ENCODE measurements at places on chromosomes 12 and 14.
A peak's percentile ranks its signal among the peaks of the same experiment; 100 is the strongest.

- DNase-seq, result no peak
Measured at GRCh38 chr14:73188501-73188911, 48.8 kb upstream of the PAPLN start.

GRCh38 chr14:92496191-92496857 lies 17.3 kb upstream of the RIN3 start:
- DNase-seq, result no peak

- DNase-seq, result no peak
Measured at GRCh38 chr14:26775765-26776563, 178.1 kb upstream of the NOVA1 start.

DNA sequence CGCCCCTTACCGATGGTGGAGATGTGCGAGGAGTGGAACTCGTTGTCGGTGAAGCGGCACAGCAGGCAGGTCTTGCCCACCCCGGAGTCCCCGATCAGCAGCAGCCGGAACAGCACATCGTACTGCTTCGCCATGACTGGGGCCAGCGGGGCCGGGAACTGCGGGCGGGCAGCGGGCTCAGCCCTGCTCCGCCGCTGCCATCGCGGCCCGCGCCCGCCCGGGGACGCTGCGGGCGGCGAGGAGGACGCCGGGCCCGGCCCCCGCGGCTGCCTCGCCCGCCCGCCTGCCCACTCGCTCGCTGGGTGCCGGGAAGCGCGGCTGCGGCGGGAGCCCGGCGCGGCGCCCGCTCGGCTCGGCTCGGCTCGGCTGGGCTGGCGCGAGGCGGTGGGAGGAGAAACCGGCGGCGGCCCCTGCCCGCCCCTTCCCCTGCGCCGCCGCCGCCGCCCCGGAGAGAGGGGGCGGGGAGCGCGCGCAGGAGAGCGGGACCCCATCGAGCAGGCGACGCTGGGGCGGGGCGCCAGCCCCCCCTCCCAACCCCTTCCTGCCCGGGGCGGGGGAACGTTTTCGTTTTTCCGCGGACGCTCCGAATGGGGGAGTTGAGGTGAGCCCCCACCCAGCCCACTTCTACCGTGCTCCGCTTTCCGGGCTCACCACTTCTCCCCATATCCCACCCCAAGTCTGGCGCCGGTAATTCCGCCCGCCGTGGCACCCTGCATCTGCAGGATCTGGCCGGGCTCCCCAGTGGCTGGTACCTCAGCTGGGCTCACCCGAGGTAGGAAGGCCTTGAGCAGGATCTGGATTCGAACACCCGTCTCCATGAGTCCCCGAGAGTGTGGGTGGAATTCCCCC lies at the start of gene RAB15:
RAB15 (minus strand) TSS at position 394 of the 849 bp plus-strand sequence; CDS start at position 134, 260 bp downstream.
- no peak for DNase-seq

DNA sequence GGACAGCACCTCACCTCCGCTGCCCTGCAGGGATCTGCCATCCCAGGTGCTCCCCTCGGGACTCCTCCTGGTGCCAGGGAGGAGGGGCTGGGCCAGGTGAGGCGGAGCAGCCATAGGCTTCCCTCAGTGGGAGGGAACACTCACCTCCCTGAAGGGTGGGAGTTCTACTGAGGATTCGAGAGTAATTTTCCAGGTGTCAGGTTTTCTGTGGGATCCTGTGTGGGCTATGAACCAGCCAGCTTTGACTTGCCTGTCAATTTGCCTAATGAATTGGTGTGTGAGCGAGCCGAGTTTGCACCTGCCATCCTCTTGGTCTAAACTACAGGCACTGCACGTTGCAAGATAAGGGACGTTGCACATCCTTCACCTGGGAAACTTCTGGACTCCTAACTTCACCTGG lies 50.3 kb downstream of the NOC4L start:
- no peak for DNase-seq

- no peak for DNase-seq
Measured at GRCh38 chr12:121383601-121384021, 16.3 kb upstream of the RNF34 start.

GRCh38 chr14:81192594-81192993 lies 28.2 kb downstream of the GTF2A1 start:
- DNase-seq, result no peak

DNA sequence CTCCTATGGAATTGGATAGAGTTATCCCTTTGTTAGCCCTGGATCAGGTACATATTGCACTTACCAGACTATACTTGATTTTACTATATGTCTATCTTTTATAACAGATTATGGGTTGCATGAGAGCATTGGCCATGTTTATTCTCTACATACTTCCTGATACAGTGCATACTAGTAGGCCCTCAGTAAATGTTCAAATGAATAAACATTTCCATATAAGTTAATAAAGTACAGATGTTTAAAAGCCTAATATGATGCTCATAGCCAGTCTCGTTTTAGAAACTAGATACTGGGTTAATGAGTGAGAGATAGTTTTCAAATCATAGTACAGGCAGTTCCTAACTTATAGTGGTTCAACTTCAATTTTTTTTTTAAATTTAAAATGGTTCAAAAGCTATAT lies 39.5 kb upstream of the TOMM20L start:
- no peak for DNase-seq

GRCh38 chr14:90061685-90062126 lies at the start of gene KCNK13:
TSS of gene KCNK13 (plus strand) at chr14:90061994. CDS start at chr14:90062206, 212 bp downstream.
- DNase-seq, result peak; percentile 39

DNA sequence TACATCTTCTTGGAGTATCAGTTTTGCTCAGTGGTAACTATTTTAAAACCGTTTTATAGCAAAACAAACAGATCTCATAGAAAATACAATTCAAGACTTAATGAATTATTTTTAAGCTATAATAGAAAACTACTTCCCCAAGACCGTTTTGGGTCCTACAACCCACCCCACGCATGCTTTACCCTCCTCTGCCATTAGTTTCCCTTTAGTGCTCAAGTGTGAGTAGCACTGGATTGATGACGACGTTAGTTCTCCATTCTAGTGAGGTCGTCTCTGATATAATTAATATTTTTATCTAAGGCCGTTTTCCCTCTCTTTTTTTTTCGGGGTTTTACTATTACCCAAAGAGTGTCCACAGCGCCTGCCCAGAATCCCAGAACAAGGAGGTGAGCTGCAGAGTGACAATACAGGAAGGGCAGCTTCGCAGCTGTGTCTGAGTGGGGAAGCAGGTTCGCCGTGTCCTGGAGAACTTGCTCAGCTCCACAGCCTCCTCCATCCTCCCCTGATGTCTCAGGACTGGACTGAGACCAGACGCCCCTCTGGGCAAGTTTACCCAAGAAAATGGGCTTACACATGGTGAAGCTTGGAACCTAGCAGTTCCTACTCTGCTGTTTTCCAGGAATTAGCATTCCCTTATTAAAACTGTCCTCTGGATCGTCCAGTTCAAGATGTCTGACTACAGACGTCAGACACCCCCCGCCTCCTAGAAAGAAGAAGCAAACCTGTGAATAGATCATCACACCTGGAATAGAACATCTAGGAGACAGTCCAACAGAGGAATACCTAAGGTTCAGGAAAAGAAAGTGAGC lies 31.9 kb upstream of the MON2 start:
- DNase-seq, result no peak

DNA sequence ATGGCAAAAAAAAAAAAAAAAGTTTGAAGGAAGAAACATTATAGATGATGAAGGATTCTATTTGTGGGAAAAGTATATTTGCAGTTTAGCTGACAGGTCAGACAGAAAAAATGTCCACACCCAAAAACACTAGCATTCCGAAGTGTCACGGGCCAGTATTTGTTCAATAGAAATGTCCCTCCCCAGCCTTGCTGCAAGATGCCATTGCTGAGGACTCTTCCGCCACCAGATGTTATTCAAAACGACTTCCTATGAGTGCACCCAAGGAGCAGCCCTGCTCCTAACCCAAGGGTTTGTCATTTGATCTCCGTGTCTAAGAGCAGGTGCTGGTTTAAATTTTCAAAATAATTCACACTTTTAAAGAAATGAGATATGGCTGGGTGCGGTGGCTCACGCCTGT lies 163.1 kb downstream of the GCH1 start:
- no peak for DNase-seq

DNA sequence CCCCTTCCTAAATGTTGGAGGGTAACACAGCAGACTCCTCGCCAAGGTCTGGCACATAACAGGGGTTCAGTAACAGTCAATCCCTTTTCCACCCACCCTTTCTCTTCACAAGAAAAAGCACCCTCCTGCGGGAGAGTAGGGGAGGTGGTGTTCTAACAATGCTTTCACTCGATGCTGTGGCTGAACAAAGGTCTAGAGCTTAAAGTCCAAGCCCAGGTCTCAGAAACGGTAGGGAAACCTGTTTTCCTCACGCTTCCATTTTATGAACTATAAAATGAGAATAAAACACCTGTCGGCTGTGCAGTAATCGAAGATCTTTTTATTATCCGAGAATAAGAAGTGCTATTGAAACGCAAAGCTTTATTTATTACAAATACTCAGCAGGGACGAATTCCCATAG lies 20.9 kb upstream of the CACNA2D4 start:
- no peak for DNase-seq

GRCh38 chr12:129423041-129423580 lies 480.7 kb downstream of the TMEM132D start:
- no peak for DNase-seq

GRCh38 chr12:68648179-68648578 lies 37.5 kb downstream of the RAP1B start:
- DNase-seq, result no peak

DNA sequence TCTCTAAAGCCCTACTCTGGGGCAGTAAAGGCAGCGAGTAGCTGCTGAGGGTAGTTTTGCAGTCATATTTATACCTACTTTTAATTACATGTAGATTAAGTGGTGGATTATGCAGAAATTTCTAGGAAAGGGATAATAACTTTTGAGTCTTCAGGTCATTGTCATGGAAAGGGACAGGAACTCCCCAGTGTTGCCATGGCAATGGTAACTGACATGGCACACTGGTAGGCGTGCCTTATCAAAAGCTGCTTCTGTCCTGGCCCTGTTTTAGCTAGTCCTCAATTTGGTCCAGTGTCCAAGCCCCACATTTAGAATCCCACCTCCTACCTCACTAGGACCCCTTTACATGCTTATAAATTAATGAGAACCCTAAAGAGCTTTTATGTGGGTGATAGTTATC lies 303.1 kb downstream of the VRK1 start:
- DNase-seq, result no peak

GRCh38 chr12:105769486-105769885 lies 369.3 kb downstream of the NUAK1 start:
- DNase-seq, result no peak

GRCh38 chr14:74670726-74671411 lies 42.0 kb downstream of the AREL1 start:
- DNase-seq, result no peak

DNA sequence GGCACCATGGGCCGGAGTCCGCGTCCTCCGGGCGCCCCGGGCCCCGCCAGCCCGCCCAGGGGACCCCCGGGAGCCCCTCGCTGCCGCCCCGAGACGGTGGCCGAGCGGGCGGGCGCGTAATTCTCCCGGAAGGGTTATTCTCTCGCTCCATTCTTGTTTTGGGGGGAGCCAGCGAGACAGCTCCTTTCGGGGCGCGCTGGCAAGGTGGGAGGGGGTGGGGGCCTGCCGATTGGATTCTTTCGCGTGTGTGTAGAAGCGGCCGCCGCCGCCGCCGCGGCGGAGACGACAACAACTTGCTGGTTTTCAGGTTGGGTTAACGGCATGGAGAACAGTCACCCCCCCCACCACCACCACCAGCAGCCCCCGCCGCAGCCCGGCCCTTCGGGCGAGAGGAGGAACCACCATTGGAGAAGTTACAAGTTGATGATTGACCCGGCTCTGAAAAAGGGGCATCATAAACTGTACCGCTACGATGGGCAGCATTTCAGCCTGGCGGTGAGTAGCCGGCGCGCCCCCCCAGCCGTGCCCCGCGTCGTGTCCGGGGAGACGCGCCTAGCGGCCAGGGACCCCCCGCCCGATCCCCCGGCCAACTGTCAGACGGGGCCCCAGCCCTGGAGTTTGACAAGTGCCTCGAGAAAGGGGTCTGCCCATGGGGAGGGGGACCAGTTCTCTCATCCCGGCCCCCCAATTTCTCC lies 755 bp downstream of the SETD1B start:
- no peak for DNase-seq

GRCh38 chr12:22321638-22322037 lies 12.9 kb downstream of the ST8SIA1 start:
- no peak for DNase-seq

GRCh38 chr14:34018564-34019244 lies 67.8 kb upstream of the EGLN3 start:
- DNase-seq, result no peak

DNA sequence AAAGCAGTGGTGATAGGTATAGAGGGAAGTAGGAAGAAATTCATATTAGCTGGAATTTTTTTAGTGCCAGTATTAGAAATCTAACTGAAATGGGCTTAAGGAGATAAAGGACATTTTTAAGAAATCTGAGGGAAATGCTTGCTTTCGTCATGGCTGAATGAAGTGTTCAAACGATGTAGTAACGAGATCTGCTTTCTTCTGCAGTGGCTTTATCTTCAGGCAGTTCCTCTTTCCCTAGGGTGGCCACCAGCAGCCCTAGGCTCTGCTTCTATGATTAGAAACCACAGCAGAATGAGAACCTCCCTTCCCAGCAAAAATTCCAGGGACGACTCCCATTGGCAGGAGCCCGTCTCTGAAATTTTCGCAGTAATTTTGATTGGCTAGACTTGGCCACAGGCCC lies 163.9 kb upstream of the FRMD6 start:
- no peak for DNase-seq

DNA sequence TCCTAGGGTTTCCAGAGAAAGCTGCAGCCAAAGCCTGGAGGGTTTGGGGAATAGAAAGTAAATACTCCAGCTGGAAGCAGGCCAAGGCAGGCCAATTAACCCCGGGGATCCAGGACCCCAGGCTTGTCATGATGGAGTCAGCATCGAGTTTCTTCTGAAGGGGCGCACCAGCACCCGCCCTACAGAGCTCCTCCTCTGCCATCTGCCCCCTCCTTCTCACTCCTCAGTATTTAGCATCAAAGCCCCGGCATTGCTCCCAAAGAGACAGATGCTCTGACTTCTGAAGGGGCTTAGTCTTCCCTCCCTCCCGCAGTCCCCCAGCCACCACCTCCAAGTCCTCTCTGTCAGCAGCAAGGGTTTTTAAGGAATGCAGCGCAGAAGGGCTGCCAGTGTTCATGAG lies 285.1 kb upstream of the NOS1 start:
- no peak for DNase-seq

DNA sequence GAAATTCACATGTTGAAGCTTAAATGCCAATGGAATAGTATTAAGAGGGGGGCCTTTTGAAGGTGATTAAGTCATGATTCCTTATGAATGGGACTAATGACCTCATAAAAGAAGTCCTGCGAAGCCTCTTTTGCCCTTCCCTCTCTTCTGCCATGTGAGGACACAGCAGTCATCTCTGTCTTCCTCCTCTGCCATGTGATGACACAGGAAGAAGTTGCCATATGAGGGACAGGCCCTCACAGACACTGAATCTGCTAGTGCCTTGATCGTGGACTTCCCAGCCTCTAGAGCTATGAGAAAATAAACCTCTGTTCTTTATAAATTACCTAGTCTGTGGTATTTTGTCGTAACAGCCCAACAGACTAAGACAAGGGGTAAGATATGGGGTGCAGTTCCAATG lies 100.7 kb downstream of the VCPKMT start:
- DNase-seq, result no peak

- no peak for DNase-seq
Measured at GRCh38 chr14:96055065-96055752, 16.0 kb downstream of the C14orf132 start.

All from neuronal stem cell (in vitro differentiated cells).